Mesothelial cell of epicardium (in vitro differentiated cells): ENCODE measurements at places on chromosomes 5 and 9.

DNA sequence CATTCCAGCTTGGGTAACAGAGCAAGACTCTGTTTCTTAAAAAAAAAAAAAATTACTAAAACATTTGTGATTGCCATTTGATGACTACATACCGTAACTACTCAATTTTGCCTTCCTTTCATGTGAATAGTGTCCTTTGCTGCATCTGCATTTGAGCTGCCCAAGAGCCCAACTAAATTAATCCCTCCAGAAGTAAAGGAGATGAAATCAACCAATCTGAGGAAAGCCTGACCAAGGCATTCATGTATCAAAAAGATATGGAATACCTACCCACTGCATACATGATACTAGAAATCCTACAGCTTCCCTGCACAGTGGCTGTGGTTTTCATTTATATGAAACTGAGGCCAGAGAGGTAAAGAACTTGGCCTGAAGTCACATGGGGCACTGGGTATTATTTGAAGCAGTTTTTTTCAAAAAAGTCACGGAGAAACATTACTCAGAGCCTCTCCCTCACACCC lies 177.5 kb downstream of the AOPEP start:
- H3K4me1 ChIP-seq: peaks cover 62% of the 10 kb centered on the region
- peak overlapping the region; percentile 22 for H3K27ac ChIP-seq
- no peak for DNase-seq
- H3K27me3 ChIP-seq: no peaks in the 10 kb centered on the region
- no peaks in the 10 kb centered on the region for H3K36me3 ChIP-seq

GRCh38 chr5:149936044-149936699 lies 8.4 kb downstream of the PDE6A start:
- H3K27me3 ChIP-seq: no peaks in the 10 kb centered on the region
- no peak overlapping the region for H3K4me3 ChIP-seq
- H3K27ac ChIP-seq: no peak overlapping the region
- peaks cover 49% of the 10 kb centered on the region for H3K4me1 ChIP-seq

- H3K27me3 ChIP-seq: no peaks in the 10 kb centered on the region
- no peak for DNase-seq
- no peak overlapping the region for H3K27ac ChIP-seq
These were observed 152.5 kb upstream of the ALDH1B1 start for GRCh38 chr9:38240051-38240450.

GRCh38 chr9:87338088-87338989 lies 159.3 kb upstream of the DAPK1 start:
- peaks cover 44% of the 10 kb centered on the region for H3K4me1 ChIP-seq
- no peaks in the 10 kb centered on the region for H3K27me3 ChIP-seq
- no peaks in the 10 kb centered on the region for H3K36me3 ChIP-seq

DNA sequence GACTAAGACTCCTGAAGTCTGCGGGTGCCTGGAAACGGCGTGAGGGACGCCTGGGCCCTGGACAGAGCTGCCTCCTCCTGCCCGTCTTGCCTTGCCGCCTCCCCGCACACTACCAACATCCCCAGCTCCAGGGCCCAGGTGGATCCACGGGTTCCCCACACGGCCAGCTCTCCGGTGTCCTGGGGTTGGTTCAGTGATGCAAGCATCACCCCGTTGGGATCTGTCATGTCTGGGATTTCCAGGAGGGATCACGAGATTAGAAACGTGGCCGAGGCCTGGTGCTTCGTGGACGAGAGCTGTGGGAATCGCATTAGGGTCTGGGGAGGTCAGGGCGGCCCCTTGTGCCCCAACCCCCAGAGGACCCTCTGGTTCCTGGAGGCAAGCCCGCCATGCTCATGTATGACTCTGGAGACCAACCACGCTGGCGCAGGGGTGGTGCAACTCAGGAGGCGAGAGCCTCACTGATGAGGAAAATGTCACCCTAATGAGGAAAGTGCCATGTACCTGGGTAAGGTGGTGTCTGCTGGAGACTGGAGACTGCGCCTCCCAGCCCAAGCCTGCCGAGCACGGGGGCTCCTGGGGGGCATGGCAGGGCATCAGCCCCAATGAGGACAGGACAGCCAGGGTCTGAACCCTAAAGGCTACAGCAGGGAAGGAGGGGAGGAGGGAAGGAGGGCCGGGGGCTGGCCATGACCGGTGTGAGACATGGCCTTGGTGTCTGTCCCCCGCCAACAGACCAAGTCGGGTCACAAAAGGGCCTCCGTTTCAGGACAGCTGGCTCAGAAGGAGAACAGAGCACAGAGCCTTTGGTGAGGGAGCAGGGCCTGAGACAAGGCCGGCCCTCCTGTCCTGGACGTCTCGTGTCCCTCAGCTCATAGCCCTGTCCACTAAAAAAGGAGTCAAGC lies 31.9 kb upstream of the SLC6A19 start:
- H3K4me3 ChIP-seq: no peak overlapping the region
- peaks cover 2% of the 10 kb centered on the region for H3K4me1 ChIP-seq
- no peak for DNase-seq
- H3K27me3 ChIP-seq: peaks cover 40% of the 10 kb centered on the region
- no peak overlapping the region for H3K27ac ChIP-seq

DNA sequence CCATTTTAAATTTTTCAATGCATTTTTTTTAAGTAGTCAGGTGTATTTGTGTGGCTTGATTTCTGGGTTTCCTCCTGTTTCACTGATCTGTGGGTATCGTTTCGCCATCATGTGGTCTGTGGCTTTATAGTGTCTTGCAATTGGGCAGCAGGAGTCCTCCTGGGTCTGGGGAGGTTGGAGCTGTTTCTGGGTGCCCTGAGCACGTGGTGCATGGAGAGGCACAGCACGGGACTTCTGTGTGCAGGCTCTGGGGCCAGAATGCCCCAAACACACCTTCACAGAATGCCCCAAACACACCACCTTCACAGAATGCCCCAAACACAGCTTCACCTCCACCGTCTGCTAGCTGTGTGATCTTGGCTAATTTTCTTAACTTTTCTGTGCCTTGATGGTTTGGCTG lies 82.6 kb upstream of the COL5A1 start:
- peaks cover 13% of the 10 kb centered on the region for H3K4me1 ChIP-seq
- no peak for DNase-seq
- H3K36me3 ChIP-seq: no peaks in the 10 kb centered on the region
- H3K4me3 ChIP-seq: no peak overlapping the region

DNA sequence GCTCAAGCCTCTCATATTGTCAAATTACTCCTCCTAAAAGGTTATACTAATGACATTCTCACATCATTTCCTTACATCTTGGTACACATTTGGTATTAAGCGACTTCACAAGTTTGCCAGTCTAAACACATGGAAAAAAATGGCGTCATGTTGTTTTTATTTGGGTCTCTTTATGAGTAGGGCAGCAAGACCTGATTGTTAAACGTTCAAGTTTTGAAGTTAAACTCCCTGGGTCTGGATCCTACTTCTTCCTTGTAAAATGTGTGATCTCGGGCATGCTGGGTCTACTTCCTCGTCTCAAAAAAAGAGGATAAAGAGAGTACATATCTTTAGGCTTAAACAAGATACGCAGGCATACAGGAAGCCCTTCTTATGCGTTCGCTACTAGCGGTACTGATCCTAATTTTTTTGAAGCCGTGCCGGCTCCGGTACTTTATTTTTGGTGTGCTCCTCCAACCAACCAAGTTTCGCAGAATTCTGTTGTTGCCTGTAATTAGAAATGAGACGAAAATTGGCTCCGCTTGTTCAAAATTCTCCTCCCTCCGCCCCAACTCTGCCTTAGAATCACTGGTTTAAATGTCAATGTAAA lies 596 bp upstream of the CDC37L1 start:
- H3K36me3 ChIP-seq: no peaks in the 10 kb centered on the region
- H3K27ac ChIP-seq: no peak overlapping the region
- no peaks in the 10 kb centered on the region for H3K27me3 ChIP-seq
- H3K4me1 ChIP-seq: no peaks in the 10 kb centered on the region
- no peak overlapping the region for H3K4me3 ChIP-seq
- no peak for DNase-seq

DNA sequence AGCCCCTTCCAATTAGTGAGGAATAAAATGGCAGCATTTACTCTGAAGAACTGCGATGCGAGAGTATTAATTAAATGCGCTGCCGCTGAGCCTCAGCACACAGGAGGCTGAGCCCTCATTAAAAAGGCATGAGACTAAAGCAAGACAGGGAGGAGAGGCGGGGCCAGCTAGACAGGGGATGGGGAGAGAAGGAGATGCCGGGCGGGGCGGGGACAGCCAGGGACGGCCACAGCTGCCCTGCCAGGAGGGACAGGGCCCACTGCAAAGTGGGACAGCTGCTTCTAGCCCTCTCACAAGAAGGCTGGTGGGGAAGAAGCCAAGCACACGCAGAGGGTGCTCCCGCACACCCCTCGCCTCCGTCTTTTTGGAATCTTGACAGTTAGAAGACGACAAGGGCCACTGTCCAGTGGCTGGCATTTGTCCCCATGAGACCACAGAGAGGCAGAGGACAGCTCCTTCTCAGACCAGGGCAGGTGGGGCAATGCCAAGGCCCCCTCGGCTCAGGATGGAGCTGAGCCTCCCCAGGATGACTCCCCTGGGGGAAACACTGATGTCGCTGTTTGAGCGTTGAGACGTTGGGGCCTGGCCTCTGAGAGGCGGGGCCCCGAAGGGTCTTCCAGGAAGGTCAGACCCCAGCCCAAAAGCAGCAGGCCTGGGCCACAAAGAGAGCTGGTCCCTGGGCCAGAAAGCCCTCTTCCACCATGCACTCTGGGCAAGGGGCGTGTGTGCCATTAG lies 26.9 kb downstream of the ADAMTS2 start:
- H3K4me3 ChIP-seq: no peak overlapping the region
- no peaks in the 10 kb centered on the region for H3K36me3 ChIP-seq
- DNase-seq: no peak

GRCh38 chr9:107474124-107474523 lies 15.4 kb downstream of the KLF4 start:
- no peak for DNase-seq
- peaks cover 2% of the 10 kb centered on the region for H3K27me3 ChIP-seq
- H3K36me3 ChIP-seq: no peaks in the 10 kb centered on the region
- no peak overlapping the region for H3K4me3 ChIP-seq
- no peaks in the 10 kb centered on the region for H3K4me1 ChIP-seq

DNA sequence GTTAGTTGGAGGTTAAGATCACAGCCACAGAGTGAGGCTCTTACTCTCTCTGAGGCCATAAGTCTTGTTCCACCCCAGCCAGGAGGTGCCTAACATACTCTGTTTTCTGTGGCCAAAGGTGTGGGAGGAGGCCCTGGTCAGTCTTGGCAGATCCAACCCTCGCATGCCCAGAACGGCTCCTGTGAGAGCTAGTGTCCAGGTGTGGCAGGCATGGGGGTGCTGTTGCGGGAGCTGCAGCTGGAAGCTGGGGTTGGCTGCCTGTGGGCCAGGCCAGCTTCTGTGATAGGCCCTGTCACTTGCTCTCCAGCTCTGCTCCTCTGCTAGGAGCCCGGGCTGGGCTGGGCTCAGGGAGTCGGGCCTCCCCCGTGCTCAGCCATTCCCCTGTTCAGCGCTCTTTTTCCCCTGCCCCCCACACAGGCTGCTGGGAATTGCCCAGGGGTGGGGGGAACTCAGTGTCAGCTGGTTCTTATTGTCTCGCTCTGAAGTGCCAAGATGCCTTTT lies 31.6 kb downstream of the IER5L start:
- H3K27me3 ChIP-seq: no peaks in the 10 kb centered on the region
- peak overlapping the region; percentile 97 for H3K27ac ChIP-seq
- no peak for DNase-seq
- H3K4me3 ChIP-seq: peak overlapping the region; percentile 35
- H3K36me3 ChIP-seq: peaks cover 17% of the 10 kb centered on the region
- H3K4me1 ChIP-seq: peaks cover 48% of the 10 kb centered on the region

DNA sequence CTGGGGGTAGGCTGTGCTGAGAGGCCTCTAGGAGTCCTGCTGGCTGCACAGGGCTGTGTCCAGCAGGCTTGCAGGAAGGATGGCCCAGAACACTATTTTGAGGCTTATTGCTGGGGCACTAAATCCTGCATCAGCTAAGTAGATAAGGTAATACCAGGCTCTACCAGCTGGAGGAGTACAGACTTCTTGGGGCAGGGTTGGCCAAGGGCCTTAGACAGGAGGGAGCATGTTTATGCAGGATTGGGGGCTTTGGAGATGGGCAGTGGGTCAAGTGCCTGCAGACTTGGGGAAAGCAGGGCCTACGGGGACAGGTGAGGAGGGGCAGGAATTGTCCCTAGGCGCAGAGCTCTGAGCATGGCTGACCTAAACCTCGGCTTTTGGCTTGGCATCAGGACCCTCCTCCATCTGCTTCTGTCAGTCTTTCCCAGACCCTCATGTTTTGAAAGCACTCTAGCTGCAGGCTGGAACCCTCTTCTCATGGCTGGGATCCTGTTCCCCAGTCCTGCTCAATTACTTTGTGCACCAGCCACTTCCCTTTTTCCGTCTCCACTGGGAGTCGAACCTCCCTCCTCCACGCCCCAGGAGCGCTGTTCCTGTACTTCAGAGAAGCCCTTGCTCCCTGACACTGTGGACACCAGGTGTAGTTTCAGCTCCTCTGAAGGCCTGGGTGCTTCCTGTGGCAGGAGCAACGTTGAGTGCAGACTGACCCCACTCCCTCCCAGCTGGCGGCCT lies 61.0 kb upstream of the SPTLC1 start:
- no peak overlapping the region for H3K27ac ChIP-seq
- H3K4me1 ChIP-seq: no peaks in the 10 kb centered on the region
- no peak for DNase-seq
- no peak overlapping the region for H3K4me3 ChIP-seq
- H3K27me3 ChIP-seq: no peaks in the 10 kb centered on the region

DNA sequence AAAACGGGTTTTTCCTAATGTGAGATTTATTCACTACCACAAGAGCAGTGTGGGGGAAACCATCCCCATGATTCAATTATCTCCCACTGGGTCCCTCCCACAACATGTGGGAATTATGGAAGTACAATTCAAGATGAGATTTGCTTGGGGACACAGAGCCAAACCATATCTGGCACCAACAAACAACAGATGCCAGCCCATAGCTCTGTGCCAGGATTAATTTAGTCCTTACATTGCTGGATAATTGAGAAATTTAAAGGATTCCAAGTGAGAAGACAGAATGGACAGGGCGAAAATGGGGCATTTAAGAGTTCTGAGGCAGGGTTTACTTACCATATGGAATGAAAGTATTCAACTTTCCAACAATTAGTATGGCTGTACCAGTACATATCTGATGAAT lies 30.8 kb upstream of the DNAH5 start:
- H3K27me3 ChIP-seq: peaks cover 10% of the 10 kb centered on the region
- H3K4me1 ChIP-seq: no peaks in the 10 kb centered on the region
- no peak overlapping the region for H3K27ac ChIP-seq
- H3K36me3 ChIP-seq: no peaks in the 10 kb centered on the region
- no peak overlapping the region for H3K4me3 ChIP-seq

GRCh38 chr9:6896562-6896961 lies 138.8 kb downstream of the KDM4C start:
- peaks cover 16% of the 10 kb centered on the region for H3K4me1 ChIP-seq
- peaks cover 10% of the 10 kb centered on the region for H3K36me3 ChIP-seq
- no peak overlapping the region for H3K27ac ChIP-seq
- H3K27me3 ChIP-seq: no peaks in the 10 kb centered on the region

- no peak overlapping the region for H3K27ac ChIP-seq
- no peaks in the 10 kb centered on the region for H3K36me3 ChIP-seq
- DNase-seq: no peak
- H3K4me3 ChIP-seq: no peak overlapping the region
- H3K27me3 ChIP-seq: no peaks in the 10 kb centered on the region
These were observed 27.8 kb downstream of the NFIL3 start for GRCh38 chr9:91395553-91396471.
